LoVo (cell line): ENCODE measurements at places on chromosomes 11 and 22.

- no peak for DNase-seq
These were observed 793.3 kb upstream of the ARHGAP42 start for GRCh38 chr11:99893811-99894210.

DNA sequence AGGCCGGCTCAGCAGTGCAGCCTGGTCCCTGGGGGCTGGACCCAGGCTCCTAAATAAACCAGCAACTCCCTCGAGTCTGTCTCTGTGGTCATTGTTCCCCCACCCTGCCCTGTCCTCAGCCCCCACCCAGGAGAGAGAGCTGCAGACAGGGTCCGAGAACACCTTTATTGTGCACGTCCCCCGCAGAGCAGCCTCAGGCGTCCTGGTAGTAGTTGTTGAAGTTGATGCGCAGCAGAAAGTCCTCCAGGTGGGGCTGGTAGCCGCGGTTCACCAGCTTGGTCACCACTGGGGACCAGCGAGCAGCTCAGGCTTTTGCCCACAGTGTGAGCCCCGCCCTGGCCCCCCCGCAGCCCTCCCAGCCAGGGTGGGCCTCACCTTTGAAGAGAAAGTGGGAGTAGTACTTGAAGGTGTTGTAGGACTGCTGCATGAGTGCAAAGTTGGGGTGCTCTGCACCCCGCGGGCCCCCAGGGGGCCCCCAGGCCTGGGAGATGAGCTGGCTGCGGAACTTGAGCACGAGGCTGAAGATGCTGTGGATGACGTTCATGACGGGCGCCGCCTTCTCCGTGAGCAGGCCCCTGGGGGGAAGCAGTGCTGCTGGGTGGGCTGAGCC lies 16.8 kb downstream of the SELENOO start:
- no peak for DNase-seq

DNA sequence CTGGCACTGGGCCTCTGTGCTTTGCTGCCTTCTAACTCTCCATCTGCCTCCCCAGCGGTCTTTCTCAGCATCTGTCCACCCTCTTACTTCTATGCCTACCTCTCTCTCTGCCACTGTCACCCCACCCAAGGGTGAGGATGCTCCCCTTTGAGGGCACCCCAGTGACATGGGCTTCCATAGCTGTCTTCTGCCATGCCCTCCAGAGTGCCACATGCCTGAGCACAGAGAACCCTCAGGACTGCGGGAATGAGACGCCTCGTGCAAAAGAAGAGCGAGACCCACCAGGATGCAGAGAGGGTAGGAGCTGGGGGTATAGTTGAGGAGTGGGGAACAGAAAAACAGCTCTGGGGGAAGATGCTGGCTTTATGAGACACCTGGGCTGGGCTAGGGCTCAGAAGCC lies 64.3 kb downstream of the BTG4 start:
- no peak for DNase-seq

DNA sequence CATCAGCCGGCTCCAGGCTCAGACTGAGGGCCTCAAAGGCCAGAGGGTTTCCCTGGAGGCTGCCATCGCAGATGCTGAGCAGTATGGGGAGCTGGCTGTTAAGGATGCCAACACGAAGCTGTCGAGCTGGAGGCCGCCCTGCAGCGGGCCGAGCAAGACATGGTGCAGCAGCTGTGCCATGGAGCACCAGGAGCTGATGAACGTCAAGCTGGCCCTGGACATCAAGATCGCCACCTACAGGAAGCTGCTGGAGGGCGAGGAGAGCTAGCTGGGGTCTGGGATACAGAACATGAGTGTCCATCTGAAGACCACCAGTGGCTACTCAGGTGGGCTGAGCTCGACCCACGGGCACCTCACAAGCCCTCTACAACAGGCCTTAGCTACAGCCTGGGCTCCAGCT lies 4.0 kb upstream of the SCUBE2 start:
- DNase-seq, result no peak

DNA sequence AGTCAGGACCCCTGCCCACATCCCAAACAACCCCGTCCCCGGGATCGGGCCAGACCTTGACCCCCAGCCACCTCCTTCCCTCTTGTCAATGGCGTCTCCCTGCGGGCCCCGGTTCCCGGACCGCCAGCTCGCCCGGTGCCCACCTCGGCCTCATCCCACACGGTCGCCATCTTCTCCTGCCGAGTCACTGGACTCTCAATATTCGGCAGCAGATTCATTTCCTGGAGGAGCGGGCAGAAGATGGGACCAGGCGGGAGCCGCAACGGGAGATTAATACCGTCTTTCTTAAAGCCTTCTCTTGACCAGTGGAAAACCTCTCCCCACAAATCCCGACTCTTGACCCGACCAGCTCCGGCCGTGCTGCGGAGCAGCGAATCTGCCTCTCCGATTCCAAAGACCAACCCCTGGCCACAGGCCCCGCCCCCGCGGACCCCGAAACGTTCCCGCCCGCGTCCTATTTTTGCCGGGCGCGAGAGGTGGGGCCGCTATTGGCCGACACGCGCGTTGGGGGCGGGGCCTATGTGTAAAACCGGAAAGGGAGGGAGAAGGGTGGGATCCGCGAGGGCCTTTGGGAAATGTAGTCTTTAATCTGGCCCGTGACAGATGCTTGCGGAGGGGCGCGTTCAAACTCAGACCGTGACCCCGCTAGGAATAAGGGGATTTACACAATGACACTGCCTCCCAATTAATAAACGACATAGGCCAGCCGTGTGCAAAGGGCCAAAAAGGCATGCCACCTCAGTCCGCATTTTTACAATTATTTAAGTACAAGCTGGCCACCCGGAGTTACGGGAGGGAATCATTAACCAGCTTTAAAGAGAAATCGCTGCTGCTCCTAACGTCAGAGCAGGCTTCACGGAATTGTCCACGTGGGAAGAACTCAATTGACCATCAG lies at the start of gene PSMC3:
PSMC3 (minus strand) TSS at position 378 of the 895 bp plus-strand sequence; CDS start at position 218, 160 bp downstream.
- DNase-seq, result peak; percentile 97

GRCh38 chr11:9302448-9302847 lies 11.9 kb downstream of the TMEM41B start:
- no peak for DNase-seq

GRCh38 chr11:35734669-35735410 lies 72.3 kb downstream of the TRIM44 start:
- DNase-seq, result no peak

DNA sequence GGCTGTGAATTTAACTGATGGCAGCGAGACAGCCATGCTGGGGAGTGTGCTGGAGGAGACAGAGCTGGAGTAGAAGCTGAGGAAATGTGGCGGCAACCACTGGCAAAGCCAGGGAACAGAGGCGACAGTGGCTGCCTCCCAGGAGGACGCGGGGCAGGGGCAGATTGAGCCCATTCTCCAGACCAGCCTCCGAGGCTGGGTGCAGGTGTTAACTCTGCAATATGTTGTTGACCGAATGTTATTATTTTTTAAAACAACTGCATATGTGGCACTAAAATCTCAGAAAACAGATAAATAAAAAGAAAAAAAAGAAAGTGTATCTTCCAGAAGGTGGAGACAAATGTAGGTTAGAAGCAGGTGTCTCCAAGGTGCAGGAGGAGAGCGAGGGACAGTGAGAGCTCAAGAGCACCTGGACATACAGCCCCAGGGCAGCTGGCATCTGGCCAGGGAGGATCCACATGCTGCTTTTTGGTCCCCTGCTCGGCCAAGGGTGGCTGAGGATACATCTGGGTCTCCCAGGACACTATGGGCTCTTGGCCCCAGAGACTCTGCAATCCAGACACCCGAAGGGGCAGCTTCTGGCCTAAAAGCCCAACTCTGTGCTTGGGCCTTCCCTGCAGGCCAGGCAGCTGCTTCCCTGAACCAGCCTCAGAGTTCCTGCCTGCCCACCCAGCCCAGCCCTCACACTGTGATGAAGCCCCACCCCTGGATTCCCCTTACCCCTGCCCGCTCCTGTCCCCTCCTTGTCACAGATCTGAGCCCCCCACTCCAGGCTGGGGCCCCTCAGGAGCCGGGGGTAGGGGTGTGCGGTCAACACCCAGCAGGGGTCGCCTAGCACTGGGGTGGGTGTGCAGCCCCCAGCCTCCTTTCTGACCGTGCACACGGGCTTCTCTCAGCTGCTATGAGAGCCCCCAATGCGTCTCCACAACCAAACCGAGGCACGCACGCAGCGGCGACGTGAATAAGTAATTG lies 12.9 kb downstream of the RTN4R start:
- no peak for DNase-seq

DNA sequence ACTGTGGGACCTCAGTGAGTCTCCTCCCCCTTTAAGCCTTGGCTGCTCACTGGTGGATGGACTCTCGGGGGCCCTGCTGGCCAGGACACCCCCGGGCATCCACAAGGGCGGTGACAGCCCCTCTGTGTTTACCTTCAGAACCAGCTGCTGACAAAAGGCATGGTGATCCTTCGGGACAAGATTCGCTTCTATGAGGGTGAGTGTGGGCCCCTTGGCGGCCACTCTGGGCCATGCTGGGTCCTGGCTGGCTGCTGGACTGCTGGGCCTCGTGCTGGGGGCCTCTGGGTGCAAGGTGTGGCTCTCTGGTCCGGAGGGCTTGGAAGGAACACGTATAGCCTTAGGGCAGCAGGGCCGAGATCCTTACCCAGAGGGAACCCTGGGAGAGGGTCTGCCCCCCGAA lies 24.4 kb downstream of the PRR5 start:
- DNase-seq, result no peak

GRCh38 chr22:41286639-41287091 lies 678 bp upstream of the RANGAP1 start:
- peak; percentile 29 for DNase-seq

DNA sequence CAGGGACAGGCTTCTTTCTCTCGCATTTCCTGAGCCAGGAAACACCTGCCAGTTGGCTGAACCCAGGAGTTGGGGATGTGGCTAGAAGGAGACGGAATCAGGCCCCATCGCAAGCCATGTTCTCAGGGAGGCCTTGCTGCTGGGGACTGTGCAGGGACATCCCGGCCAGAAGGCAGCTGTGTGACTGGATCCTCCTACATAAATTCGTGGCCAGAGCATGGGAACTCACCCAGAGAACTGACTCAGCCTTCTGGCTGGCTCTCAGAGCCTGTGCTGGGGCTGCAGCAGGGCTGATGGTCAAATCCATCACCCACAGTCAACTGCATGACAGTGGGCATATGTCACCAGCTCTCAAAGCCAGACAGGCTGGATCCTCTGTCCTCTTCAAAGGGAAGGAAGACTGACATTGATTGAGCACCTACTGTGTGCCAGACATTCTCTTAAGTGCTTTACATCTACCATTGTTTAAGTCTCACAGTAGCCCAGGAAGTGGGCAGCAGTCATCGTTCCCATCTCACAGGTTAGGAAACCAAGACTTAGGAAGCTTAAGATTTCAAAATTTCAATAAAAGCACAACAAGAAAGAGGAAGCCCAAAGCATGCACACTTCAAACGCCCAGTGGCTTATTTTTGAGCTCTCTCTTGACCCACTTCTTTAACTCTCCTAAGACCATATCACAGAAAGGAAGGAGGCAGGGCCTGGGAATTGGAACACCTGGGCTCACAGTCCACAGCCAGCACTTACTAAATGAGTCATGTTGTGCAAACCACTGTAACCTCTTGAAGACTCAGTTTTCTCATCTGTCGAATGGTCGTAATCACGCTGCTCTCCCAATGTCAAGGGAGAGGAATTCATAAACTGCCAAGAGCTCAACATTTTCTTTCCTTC lies 30.9 kb upstream of the CACNG2 start:
- DNase-seq, result no peak

GRCh38 chr11:113014262-113015097 lies 53.3 kb downstream of the NCAM1 start:
- DNase-seq, result no peak

GRCh38 chr11:102112509-102112821 lies 2.2 kb downstream of the YAP1 start:
- DNase-seq, result no peak

GRCh38 chr11:110505528-110506284 lies 76.0 kb downstream of the FDX1 start:
- DNase-seq, result no peak

DNA sequence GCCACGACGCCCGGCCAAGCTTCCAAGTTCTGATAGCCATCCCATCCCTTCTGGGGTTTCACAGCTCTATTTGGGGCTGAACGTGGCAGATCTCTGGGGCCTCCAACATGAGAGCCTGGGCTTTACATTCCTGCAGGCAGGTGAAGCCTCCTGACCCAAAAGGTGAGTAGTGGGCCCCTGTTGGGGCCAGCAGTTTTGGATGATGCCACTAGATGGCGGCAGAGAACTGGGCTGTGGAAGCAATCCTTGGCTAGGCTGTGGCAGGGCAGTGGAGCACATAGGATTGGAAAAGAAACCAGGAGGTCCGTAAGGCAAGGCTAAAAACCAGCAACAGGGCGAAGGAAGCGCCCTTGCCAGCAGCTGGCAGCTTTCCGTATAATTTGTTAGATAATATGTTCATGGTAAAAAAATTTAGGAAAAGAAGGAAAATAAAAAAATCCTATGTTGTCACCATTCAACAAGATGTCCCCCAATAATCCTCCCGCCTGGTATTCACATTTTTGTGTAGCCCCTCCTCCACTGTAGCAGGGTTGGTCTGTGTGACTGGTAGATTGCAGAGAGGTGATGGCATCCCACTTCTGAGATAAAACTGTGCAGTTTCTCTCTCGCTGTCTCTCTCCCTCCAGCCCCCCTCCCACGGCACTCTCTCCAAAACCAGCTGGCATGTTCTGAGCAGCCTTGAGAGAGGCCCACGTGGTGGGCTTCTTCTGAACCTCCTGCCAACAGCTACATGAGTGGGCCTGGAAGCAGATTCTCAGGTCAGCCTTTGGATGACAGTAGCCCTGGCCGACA lies 43.6 kb upstream of the OR4B1 start:
- DNase-seq, result peak; percentile 65

- no peak for DNase-seq
These were observed 96.8 kb downstream of the ATM start for GRCh38 chr11:108319541-108320145.

DNA sequence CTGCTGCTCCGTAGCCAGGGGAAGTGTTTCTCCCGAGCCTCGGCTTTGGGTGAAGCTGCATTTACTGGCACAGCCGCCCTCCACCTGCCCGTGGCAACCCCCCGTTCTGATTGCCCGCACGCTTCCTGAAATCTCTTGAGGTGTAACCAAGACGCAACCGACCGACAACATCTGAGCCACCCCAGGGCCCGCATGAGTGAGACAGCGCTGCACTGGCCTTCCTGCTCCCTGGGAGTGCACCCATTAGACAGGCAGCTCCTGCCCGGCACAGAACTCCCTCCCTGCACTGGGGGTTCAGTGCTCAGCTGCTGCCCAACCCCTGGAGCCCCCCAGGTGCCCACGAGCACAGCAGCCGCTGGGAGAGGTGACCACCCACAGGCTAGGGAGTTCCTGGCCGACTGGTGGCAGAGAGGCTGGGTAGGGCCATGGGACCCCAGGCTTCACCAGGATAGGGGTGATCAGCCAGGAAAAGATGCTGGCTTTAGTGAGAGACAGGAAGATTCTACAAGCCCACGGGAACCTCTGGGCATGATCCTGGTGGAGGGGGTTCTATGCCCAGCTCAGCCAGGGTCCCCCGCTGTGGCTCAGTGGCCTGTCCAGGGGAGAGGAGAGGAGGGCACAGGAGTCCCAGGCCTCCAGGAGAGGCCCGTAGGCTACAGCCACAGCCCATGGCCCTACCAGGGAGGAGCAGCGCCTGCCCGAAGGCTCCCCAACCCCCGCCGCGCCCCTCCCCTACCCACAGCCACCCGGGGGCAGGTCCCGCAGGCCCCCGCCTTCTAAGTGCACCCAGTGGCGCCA lies 14.6 kb downstream of the PLXNB2 start:
- DNase-seq, result no peak

GRCh38 chr11:66106786-66107599 lies 36.9 kb downstream of the PACS1 start:
- DNase-seq, result no peak
